ENCODE measurements at places on chromosomes 2 and 18.

- DNase-seq, result peak; percentile 47
Measured at GRCh38 chr2:101501443-101501842, 26.5 kb upstream of the RFX8 start.

DNA sequence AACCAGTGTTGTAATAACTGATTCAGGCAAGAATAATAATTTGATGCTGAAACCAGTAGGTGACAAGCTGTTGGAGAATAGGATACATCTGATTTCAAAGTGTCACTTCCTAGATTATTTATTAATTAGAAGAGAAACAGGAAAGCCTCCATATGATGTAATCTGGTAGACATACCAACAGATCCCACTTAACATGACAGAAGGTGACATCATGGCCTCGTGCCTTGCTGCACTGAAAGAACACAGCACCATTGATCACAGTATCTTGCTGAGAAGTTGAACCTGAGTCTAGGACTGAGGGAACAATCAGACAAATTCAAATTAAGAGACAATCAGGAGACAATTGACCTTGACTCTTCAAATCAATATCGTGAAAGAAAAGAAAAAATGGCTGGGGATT, 131.6 kb upstream of the DLGAP1 start:
- no peak for DNase-seq

DNA sequence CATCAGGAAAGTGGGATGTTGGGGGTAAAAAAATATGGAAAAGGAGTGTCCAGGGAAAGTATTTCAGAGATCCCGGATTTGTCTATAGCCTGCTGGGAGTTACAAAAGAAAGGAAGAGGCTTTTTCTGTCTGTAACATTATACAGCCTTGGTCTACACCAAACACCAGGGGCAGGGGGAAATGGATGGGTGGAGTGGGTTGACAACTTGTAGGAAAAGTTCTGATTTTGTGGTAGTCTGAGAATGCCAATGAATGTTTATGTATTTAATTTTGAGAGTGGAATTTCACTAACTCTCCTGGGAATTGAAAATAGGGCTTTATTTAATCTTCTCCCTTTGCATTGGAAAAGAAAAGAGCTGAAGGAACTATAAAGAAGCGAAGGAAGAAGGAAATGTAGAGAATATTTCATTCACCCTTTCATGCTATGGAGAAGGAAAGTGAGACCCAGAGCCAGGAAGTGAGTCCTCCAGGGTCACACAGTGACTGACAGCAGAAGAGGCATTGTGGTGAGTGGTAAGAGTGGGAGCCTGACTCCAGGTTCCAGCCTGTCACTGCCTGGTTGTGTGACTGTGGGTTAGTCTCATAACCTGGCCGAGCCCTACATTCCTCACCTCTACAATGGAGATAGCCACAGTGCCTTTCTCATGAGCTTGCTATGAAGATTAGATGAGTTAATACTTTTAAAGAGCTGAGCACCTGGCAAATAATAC, 346.3 kb upstream of the TNP1 start:
- no peak for DNase-seq

GRCh38 chr2:238507836-238508235, 81.1 kb downstream of the ASB1 start:
- DNase-seq, result no peak

DNA sequence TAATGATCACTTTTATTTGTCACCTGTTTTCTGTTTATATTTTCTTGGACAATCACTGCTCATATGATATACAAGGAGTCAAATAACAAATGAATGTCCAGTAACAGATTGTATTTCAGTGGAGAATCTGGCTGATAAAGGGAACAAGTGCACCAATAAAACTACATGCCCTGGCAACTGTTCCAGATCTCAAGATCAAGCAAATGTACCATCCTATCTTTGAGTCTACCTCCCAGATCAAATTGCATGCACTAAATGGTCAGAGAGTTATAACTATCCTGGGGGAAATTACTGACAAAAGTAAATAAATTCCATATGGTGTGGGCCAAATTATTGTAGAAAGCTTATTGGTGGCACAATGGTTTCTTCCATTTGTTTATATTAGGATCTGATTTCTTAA, 452.8 kb downstream of the MBD2 start:
- DNase-seq, result peak; percentile 83

DNA sequence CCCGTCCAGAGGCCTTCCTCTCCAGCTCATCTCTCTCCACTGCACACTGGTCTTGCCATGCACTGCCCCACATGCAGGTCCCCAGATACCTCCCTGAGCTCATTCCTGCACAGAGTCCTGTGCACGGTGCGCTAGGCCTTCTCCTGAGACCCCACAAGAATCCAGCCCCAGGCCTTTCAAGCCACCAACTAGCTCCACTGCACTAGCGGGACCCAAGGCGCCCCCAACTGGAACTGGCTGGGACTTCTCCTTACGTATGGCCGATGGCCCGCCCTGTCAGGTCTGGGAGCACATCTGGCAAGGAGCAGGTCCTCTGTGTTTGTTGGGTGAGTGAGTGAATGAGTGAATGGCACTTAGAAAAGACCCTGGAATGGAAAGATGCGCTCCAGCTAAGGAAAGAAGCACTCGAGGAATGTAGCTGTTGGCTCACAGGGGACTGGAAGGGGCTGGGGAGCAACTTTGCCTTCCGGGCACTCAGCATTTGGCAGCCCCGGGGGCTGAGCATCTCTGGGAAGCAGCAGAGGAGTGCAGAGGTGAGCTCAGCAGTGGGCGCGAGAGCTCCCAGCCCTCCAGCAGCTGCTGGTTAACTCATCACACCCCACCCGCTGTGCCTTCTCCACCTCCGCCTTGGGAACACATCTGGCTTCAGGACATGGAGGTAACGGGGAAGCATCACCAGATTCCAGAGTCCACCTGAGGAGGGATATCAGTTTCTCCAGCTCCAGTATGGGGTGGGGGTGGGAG, 223.1 kb downstream of the GLI2 start:
- DNase-seq, result no peak

- DNase-seq, result peak; percentile 16
Measured at GRCh38 chr2:120828829-120829632, 93.4 kb downstream of the GLI2 start.

- no peak for DNase-seq
Measured at GRCh38 chr2:74884866-74885265, 50.9 kb downstream of the HK2 start.

DNA sequence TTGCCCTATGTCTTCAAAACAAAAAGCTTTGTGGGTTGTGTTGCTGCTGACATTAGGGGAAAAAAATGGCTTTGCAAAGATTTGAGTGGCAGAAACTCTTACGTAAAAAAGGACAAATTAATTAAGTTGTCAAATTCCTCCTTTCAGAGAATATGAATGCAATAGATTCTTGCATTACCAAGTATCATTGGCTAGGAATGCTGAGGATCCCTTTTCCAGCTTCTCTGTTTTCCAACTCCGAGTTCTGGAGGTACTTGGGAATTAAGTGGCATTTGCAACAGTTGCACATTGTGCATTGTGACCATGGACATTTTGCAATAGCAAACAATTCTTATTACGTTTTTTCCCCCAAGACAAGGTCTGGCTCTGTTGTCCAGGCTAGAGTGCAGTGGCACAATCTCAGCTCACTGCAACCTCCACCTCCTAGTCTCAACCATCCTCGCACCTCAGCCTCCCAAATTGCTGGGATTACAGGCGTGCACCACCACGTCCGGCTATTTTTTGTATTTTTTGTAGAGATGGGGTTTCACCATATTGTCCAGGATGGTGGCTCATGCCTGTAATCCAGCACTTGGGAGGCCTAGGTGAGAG, 29.9 kb upstream of the PPP1CB start:
- no peak for DNase-seq

DNA sequence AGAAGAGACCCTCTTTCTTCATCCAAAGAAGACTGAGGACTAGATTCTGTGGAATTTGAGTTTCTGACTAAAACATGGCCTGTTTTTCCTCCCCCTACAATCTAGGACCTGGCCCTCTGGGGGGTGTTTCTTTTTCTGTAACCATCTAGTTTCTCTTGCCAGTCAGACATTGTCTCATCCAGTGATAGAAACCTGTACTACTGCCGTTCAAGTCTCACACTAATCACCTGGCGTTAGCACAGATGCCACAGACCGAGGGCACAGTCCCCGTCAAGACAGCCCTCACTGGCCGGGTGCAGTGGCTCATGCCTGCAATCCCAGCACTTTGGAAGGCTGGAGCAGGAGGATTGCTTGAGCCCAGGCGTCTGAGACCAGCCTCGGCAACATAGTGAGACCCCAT, 126.9 kb upstream of the NDUFV2 start:
- no peak for DNase-seq

GRCh38 chr2:234410526-234410925, 86.4 kb downstream of the ARL4C start:
- DNase-seq, result no peak

- no peak for DNase-seq
Measured at GRCh38 chr2:75751824-75752468, 41.2 kb upstream of the GCFC2 start.

DNA sequence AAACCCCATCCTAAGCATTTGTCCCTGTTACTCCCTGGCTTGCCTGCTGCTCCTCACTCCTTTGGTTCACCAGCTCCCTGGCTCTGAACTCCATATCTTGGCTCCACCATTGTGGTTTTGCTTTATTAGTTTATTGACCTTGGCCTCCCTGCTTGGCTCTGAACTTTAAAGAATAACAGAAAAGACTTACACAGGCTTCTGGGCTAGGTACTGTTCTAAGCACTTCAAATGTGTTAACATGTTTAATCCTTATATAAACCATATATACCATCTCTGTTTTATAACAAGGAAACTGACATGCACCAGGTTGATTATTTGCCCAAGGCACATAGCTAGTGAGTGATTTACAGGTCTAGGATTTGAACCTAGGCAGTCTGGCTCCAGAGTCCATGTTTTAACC, 149.7 kb upstream of the CAPN13 start:
- DNase-seq, result no peak

- peak; percentile 62 for DNase-seq
Measured at GRCh38 chr2:136116151-136116812, 1.7 kb downstream of the CXCR4 start.

- DNase-seq, result peak; percentile 18
Measured at GRCh38 chr2:113282747-113283533, 4.2 kb upstream of the PAX8 start.

GRCh38 chr2:102661846-102662245, 42.5 kb downstream of the SLC9A2 start:
- DNase-seq, result no peak

GRCh38 chr18:58303363-58303762, 259.3 kb downstream of the NEDD4L start:
- no peak for DNase-seq

- DNase-seq, result no peak
Measured at GRCh38 chr18:49884959-49885358, 71.6 kb upstream of the ACAA2 start.

All from NCI-H2171 treated with DMSO at 0.1 percent for 48 hours (cell line).